ENCODE measurements at places on chromosomes 6 and 20. TPM values are rescaled to one million over a fixed set of nuclear protein-coding genes. Genes with fewer than 3 reads are reported as not detected.

KCNQ5 gene
- total RNA-seq = 1.3 TPM

MCCD1 gene
- total RNA-seq = not detected

PRSS35 gene
- total RNA-seq = 0.14 TPM

TMEM170B gene
- total RNA-seq = 0.72 TPM

ADTRP gene
- total RNA-seq = 0.92 TPM

MLN gene
- not detected for total RNA-seq

ARMH2 gene
- not detected for total RNA-seq

NKX2-2 gene
- total RNA-seq = not detected

SNRPB gene
- 995 TPM for total RNA-seq

ANGPT4 gene
- 0.03 TPM for total RNA-seq

ADGRF4 gene
- total RNA-seq = 18.7 TPM

WFDC12 gene
- total RNA-seq = not detected

PRDM13 gene
- total RNA-seq = 1.3 TPM

Measured in A549 treated with AZD2906 at 1 μM for 4 hours (cell line).